ENCODE measurements at places on chromosomes 7 and 10.

- H3K4me3 ChIP-seq = no peak overlapping the region
- peaks cover 3% of the 10 kb centered on the region for H3K27me3 ChIP-seq
- DNase-seq = no peak
- no peaks in the 10 kb centered on the region for H3K36me3 ChIP-seq
- H3K4me1 ChIP-seq = no peaks in the 10 kb centered on the region
- no peak overlapping the region for H3K27ac ChIP-seq
These were observed 159.7 kb downstream of the USP6NL start for GRCh38 chr10:11451640-11452260.

DNA sequence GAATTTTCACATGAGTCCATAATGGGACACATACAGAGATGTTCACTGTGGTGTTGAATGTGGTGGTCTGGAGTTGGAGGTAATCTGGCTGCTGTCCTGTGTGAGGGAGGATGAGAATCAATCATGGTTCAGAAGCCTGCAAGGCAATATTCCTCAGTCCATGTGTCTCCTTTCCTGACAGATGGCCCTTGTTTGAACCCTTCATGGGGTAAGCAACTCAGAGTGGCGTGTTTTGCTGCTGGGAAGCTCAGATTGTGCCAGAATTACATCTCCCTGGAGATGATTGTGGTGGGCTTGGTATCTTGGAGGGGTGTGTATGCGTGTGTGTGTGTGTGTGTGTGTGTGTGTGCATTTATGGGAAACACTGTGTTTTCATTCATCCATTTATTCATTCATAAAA is 44.5 kb upstream of the COMTD1 start:
- peaks cover 14% of the 10 kb centered on the region for H3K27me3 ChIP-seq
- H3K4me1 ChIP-seq = peaks cover 25% of the 10 kb centered on the region
- DNase-seq = no peak
- H3K4me3 ChIP-seq = no peak overlapping the region
- no peaks in the 10 kb centered on the region for H3K36me3 ChIP-seq

DNA sequence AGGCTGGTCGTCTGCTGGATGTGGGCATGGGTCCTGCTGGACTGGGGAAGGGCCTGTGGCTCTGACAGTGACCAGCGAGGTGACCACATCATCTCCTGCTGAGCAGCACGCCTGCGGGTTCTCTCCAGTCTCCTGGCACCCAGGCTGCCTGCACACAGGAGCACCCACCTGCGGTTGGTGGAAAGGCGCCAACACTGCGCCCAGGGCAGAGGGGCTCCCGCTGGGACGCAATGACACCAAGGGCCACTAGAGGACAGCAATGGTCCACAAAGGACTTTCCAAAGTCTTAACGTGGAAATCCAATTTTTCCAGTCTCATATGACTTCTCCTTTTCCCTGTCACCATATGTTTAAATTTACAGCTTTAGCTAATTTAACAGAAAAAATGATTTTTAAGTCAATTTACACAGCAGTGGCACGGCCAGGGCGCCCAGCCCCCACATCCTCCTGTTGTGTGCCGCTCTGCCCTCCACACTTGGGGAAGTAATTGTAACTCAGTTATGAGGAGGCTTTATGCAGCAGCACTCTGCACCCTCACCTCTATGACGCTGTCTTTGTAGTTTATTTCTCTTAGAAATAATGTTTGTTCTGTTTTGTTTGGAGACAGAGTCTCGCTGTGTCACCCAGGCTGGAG is 38.1 kb downstream of the CFAP46 start:
- H3K4me3 ChIP-seq = no peak overlapping the region
- H3K27me3 ChIP-seq = peaks cover 1% of the 10 kb centered on the region
- peak; percentile 39 for DNase-seq
- H3K36me3 ChIP-seq = no peaks in the 10 kb centered on the region

- H3K27me3 ChIP-seq = no peaks in the 10 kb centered on the region
- no peak overlapping the region for H3K27ac ChIP-seq
These were observed 74.4 kb upstream of the PDZD8 start for GRCh38 chr10:117449636-117450035.

Measured in HepG2 (cell line).